ENCODE measurements at places on chromosomes 5 and 9. TPM values are rescaled to one million over a fixed set of nuclear protein-coding genes. Genes with fewer than 3 reads are reported as not detected.
A peak's percentile ranks its signal among the peaks of the same experiment; 100 is the strongest.

Gene SPINK7
- not detected for polyA plus RNA-seq

DNA sequence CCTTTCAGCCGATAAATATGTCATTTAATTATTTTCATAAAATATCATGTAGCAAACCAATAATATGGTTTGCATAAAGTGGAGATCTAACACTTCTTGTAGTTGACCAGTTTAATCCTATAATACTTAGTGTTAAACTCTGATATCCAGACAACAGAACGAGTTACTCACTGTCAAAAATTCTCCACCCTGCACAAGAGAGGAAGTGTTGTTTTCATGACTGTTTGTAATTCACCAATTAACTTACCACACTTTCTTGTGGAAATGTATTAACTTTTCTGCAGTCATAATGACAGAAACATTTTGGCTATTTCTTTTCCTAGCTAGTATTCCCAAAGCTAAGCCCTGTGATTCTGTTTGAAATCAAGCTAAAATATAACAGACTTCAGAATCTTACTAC is 555.3 kb upstream of the FTMT start:
- DNase-seq = no peak

DNA sequence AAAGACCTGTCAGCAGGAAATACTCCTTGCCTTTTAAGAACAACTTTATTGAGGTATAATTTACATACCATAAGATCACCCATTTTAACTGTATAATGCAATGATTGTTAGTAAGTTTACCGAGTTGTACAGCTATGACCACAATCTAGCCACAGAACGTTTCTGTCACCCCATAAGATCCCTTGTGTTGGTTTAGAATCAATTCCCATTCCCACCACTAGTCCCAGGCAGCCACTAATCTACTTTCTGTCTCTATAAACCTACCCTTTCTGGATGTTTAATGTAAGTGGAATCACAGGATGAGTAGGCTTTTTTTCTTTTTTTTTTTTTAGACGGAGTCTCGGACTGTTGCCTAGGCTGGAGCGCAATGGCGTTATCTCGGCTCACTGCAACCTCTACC is 4.4 kb downstream of the GPR107 start:
- no peak for DNase-seq

GRCh38 chr5:113108485-113108884 is 131.9 kb downstream of the DCP2 start:
- DNase-seq = no peak

- no peak for DNase-seq
These were observed 220.4 kb downstream of the MAPKAP1 start for GRCh38 chr9:125486576-125486975.

DNA sequence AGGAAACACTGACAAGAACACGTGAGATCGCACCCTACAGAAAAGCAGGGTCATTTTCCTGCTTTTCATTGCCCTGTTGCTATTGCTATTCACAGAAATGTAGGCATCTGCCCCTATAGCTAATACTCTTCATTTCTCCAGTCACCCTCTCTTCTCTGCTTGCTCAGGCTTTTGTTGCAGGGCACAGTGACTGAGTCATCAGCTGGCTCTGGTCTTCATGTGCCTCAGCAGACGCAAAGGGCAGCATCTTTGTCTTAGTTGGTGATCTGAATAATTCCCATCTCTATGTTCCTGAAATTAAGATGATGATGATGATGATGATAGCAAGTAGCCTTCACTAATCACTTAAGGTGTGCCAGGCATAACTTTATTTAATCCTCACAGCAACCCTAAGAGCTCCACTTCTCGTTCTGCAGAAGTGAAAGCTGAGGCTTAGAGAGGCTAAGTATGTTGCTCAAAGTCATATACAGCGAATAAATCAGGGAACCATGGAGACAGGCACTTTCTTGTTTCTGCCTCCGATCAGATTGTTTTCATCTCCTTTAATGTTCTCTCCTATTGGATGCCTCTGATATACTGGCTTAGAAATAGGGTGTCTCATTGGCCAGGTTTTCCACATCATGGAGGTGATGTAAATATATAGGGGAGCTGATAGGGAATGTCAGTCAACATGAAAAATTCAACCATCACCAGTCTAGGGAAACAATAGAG is 133.0 kb upstream of the STK32A start:
- DNase-seq = no peak

DNA sequence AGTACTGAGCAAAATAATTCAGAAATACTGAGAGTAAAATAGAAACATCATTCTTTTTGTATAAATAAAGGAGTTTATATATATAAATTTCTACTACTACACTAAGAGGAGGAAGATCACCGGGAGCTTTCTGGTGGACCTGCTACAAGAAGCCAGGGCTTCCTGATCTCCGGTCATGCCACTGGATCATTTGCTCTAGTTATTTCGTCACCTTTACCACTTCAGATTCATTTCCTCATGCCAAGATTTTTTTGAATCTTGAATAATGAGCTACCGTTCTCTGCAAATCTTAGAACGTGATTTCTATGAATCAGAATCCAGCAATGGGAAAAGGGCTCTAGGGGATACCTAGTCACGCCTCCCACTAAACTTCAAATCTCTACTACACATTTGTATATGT is 51.9 kb upstream of the TBC1D9B start:
- no peak for DNase-seq

Gene OR2K2
- polyA plus RNA-seq = not detected

GRCh38 chr9:137749511-137749910 is 128.1 kb upstream of the CACNA1B start:
- DNase-seq = no peak

Gene KIF4B
- 0.01 TPM for polyA plus RNA-seq

DNA sequence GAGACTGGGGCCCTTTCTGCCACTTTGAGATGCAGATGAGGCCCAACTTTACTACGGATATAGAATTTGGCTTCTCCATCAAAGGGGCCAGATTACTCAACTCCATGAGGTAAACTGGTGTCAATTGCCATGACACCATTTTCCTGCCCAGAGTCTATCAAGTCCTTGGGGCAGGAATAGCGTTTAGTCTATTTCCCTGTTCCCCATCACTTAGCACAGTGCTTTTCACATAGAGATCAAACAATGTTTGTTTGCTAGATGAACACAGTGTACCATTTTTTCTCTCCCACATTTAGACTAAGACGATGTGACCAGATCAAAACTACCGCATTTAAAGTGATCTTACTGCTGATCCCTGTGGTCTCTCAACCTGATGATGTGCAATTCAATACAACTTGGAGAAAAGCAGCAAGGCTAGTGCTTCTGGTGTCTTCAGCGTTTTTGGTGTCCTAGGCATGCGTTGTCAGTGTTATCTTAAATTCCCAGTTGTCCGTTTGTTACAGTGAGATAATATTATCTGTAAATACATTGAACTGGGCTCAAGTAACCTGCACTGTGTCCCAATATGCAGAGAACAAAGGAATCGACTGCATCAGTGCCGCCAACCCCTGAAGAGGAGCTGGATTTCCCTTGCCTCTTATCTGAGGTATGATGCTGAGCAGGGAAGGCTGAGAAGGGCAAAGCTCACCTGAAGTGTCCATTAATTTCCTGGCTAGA is 446.2 kb downstream of the PLK2 start:
- DNase-seq = no peak

DNA sequence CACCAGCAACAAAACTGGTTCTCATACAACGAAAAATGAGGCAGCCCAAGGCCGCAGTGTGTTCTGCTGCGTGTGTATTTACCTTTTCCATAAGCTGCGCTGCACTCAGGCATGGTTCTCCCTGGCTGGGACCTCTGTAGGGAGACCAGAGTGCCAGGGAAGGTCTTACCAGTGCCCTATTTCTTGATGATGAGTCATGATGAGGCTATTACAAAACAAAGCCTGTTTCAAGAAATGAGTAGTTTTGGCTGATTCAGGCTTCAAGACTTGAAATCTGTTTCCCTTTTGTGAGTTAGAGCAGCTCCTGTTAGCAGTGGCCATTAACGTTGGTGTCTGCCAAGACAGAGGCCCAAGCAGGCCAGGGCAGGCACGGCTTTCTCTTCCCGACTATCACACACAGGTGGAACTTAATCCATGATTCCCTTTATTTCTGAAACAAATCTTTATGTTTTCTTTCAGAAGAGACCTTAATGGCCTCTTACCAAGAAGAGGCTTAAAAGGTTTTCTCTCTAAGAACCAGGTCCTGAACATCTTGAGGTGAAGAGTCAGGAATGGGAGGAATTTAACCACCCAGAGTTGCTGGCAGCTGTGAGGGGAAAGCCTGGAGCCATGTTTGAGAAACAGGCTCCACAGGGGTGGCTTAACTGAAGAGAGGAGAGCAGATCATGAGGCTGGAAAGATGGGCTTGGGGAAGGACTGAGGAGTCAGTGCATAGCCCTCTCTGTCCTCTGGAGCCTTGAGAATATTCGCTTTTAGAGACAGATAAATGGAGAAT is 41.4 kb upstream of the TIFAB start:
- DNase-seq = peak; percentile 90

Gene NTRK2
- polyA plus RNA-seq = 0.70 TPM

- DNase-seq = no peak
These were observed 70.5 kb downstream of the ERMP1 start for GRCh38 chr9:5762421-5762820.

GRCh38 chr9:21030389-21031035 is 928 bp downstream of the HACD4 start:
- DNase-seq = peak; percentile 39

Gene DNAH5
- polyA plus RNA-seq = 2.1 TPM

Gene TRMT10B
- 6.6 TPM for polyA plus RNA-seq

Gene FGF18
- 2.0 TPM for polyA plus RNA-seq

DNA sequence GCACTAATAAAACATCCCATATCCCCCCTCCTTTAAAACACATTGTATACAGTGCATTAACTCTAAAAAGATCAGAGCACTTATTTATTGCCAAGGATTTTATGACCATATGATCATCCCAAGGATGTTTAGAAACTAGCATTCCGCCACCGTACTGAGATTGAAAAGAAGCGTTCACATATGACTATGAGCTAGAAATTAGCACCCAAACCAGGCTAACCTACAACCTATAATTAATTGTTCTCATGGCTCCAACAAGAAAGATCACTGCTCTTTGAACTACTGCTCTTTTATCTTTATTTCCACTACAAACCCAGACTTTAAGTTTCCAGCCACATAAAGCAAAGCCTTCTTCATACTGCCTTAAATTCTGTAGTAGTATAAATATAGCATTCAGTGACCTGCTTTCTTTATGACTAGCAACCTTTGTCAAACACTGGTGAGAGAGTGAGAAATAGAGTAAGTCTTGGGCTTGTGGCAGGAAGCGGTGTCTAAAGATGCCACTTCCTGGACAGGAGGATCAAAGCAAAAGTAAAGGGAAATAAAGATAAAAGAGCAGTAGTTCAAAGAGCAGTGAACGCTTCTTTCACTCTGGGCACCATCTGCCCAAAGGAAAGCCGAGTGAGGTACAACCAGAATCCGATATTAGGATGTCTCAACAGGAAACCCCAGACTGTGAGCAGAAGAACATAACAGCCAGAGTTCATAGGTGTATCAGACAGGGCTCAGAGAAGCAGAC is 151.1 kb upstream of the ERCC6L2 start:
- DNase-seq = no peak

Gene SERF1B
- 28.8 TPM for polyA plus RNA-seq

Gene CCL27
- 0.09 TPM for polyA plus RNA-seq

Gene C9orf153
- 0.06 TPM for polyA plus RNA-seq

- DNase-seq = no peak
These were observed 50.7 kb downstream of the PIP5K1B start for GRCh38 chr9:68755752-68756151.

Gene OLFM1
- 2.0 TPM for polyA plus RNA-seq

Gene TIMD4
- not detected for polyA plus RNA-seq

GRCh38 chr9:99782962-99783718 is 38.5 kb upstream of the NR4A3 start:
- no peak for DNase-seq

DNA sequence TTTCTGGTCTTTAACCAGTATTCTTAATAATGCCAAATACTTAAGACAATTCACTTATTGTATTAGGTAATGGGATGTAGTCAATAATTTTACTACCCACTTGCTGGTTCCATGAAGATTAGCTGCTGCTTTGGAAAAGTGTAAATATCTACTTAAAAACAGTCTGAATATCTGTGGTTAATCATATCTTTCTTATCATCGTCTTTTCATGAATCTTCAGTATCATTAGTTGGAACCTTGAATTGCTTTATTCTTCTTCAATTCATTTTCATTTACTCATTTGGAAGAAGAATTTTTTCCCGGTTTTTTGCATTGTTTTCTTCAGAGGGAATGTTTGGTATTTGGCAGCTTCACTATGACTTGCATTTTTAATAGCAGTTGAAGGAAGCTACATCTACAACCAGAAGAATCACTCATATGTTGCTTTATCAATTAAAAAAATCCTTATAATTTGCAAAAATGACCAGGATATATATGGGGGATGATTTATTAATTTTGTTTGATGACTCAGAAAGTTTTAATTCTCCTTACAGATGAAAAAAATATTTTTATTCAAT is 1398.3 kb upstream of the CDH6 start:
- no peak for DNase-seq

- DNase-seq = no peak
These were observed 21.6 kb downstream of the NEUROG1 start for GRCh38 chr5:135514116-135514515.

GRCh38 chr9:127159949-127160610 is 37.6 kb upstream of the ANGPTL2 start:
- no peak for DNase-seq

GRCh38 chr5:102294886-102295395 is 1.1 kb downstream of the SLCO4C1 start:
- no peak for DNase-seq

GRCh38 chr5:120098426-120098825 is 365.7 kb upstream of the PRR16 start:
- DNase-seq = no peak

DNA sequence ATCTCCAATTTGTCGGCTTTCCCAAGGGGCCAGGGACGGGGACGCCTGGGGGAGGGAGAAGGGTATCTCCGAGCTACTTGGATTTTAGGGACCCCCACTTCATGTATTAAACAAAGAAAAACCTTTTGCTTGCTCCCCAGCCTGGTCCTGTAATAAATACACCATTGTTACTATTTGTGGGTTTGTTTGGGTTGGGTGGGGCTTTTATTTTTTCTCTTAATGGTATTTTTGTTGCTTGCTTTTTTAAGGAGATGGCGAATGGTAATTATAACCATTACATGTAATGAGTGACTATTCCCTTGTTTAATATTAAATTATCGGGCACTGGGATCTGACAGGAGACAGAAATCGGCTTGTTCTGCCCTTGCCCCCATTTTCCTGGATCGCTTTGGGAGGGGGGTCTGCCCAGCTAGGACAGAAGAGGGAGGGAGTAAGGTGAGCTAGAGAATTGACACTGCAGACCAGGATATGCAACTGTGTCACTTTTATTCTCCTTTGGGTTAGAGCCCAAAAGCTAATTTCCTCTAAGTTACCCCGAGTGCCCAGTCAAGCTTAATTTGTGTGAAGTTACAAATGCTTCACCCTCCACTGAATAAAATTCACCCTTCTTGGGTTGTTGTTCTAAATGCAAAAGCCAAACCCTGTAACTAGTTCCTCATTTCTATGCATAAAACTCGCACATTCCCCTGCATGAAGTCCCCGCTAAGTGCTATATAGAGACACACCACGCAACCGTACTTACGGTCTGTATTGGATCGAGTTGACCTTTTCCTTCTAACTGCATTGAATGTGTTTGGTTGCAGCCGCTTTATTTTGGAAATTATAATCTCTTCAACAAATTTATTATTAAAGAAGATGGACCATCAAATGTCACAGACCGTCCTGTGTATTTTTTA is 1.6 kb upstream of the ZNF608 start:
- no peak for DNase-seq

GRCh38 chr9:91655658-91656057 is 232.0 kb upstream of the NFIL3 start:
- DNase-seq = no peak

All from fibroblast of lung (primary cell).